Thoracic aorta (tissue), 2 donors: ENCODE measurements at places on chromosomes 11 and 22. TPM values are rescaled to one million over a fixed set of nuclear protein-coding genes. Genes with fewer than 3 reads are reported as not detected.

TMA7B gene
- not detected for total RNA-seq

OR51B4 gene
- not detected for total RNA-seq

TST gene
- 26.9 TPM for total RNA-seq

FGF3 gene
- total RNA-seq: not detected

HBE1 gene
- not detected for total RNA-seq

OR5B21 gene
- not detected for total RNA-seq

DDI1 gene
- total RNA-seq: not detected

SYT7 gene
- total RNA-seq: 2.6 TPM

OR5A1 gene
- not detected for total RNA-seq

HEPN1 gene
- total RNA-seq: 0.41 TPM

P2RX3 gene
- not detected for total RNA-seq

MYRF gene
- 5.1 TPM for total RNA-seq

APOL6 gene
- 26.5 TPM for total RNA-seq

OR8D1 gene
- not detected for total RNA-seq

GLYAT gene
- total RNA-seq: not detected

P4HA3 gene
- total RNA-seq: 5.7 TPM

IGSF22 gene
- not detected for total RNA-seq

PRG3 gene
- total RNA-seq: not detected

SHANK3 gene
- 10.7 TPM for total RNA-seq

PLEKHB1 gene
- 7.3 TPM for total RNA-seq
